Stomach (tissue), 19 donors: ENCODE measurements at places on chromosomes 4 and X. TPM values are rescaled to one million over a fixed set of nuclear protein-coding genes. Genes with fewer than 3 reads are reported as not detected.

- no peak for DNase-seq
Observed at GRCh38 chr4:156950090-156950489, 21.5 kb downstream of the PDGFC start.

DNA sequence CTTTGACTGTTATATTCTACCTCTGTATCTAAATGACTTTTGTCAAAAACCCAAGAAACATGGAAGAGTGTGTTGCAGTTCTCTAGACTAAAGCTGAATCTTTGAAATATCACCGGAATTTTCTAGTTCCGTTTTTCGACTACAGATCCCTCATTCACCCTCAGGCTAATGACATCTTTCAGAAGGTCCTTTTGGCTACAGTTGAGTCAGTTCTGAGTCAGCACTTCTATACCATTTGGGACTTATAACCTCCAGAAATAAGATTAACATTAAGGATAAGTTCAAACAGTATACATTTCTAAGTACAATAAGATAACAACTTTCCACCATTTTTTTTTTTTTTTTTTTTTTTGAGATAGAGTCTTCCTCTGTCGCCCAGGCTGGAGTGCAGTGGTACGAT is 331.0 kb upstream of the CPXCR1 start:
- DNase-seq = no peak

GRCh38 chrX:18647621-18648020 is 24.3 kb downstream of the RS1 start:
- DNase-seq = no peak

The PARM1 gene
- total RNA-seq = 11.6 TPM
